ENCODE measurements at places on chromosomes 16 and 17.

GRCh38 chr17:73706858-73707257 is 62.6 kb upstream of the SDK2 start:
- no peak overlapping the region for H3K27ac ChIP-seq
- no peaks in the 10 kb centered on the region for H3K4me1 ChIP-seq
- DNase-seq, result no peak
- no peak overlapping the region for H3K4me3 ChIP-seq
- H3K36me3 ChIP-seq, result no peaks in the 10 kb centered on the region

- no peak overlapping the region for H3K27ac ChIP-seq
- no peak overlapping the region for H3K4me3 ChIP-seq
- DNase-seq, result no peak
- H3K36me3 ChIP-seq, result no peaks in the 10 kb centered on the region
These were observed 366.2 kb upstream of the EEF2KMT start for GRCh38 chr16:5463820-5464219.

GRCh38 chr16:85991425-85991824 is 92.5 kb downstream of the IRF8 start:
- H3K27ac ChIP-seq, result no peak overlapping the region
- no peaks in the 10 kb centered on the region for H3K36me3 ChIP-seq
- no peaks in the 10 kb centered on the region for H3K4me1 ChIP-seq
- DNase-seq, result no peak

DNA sequence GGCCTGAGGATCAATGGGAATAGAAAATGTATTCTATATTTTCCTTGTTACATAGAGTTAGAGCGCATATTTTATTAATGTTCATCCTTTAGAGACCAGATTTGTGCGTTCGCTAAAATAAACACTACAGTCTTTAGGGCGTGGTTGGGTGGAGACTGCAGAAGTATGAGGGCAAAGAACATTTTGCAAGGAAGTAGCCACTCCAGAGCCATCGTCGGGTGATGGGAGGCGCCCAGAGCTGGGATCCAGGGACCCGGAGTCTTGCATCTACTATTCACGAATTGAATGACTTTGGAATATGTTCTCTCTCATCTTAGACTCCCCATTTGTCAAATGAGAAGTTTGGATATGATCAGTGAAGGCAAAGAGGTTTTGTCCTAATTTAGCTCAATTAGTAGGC is 154.2 kb upstream of the IRX6 start:
- H3K4me3 ChIP-seq, result no peak overlapping the region
- no peak for DNase-seq
- no peaks in the 10 kb centered on the region for H3K4me1 ChIP-seq
- H3K36me3 ChIP-seq, result no peaks in the 10 kb centered on the region
- H3K27me3 ChIP-seq, result no peaks in the 10 kb centered on the region
- no peak overlapping the region for H3K27ac ChIP-seq

GRCh38 chr16:84413244-84414004 is 45.1 kb downstream of the ATP2C2 start:
- no peaks in the 10 kb centered on the region for H3K36me3 ChIP-seq
- H3K4me3 ChIP-seq, result no peak overlapping the region
- H3K4me1 ChIP-seq, result no peaks in the 10 kb centered on the region
- no peak for DNase-seq
- H3K27ac ChIP-seq, result no peak overlapping the region

GRCh38 chr17:79843816-79844800 is 4.9 kb upstream of the CBX4 start:
- H3K36me3 ChIP-seq, result no peaks in the 10 kb centered on the region
- peak; percentile 78 for DNase-seq
- no peak overlapping the region for H3K27ac ChIP-seq
- peaks cover 26% of the 10 kb centered on the region for H3K4me1 ChIP-seq
- peak overlapping the region; percentile 64 for H3K4me3 ChIP-seq
- peaks cover 92% of the 10 kb centered on the region for H3K27me3 ChIP-seq

DNA sequence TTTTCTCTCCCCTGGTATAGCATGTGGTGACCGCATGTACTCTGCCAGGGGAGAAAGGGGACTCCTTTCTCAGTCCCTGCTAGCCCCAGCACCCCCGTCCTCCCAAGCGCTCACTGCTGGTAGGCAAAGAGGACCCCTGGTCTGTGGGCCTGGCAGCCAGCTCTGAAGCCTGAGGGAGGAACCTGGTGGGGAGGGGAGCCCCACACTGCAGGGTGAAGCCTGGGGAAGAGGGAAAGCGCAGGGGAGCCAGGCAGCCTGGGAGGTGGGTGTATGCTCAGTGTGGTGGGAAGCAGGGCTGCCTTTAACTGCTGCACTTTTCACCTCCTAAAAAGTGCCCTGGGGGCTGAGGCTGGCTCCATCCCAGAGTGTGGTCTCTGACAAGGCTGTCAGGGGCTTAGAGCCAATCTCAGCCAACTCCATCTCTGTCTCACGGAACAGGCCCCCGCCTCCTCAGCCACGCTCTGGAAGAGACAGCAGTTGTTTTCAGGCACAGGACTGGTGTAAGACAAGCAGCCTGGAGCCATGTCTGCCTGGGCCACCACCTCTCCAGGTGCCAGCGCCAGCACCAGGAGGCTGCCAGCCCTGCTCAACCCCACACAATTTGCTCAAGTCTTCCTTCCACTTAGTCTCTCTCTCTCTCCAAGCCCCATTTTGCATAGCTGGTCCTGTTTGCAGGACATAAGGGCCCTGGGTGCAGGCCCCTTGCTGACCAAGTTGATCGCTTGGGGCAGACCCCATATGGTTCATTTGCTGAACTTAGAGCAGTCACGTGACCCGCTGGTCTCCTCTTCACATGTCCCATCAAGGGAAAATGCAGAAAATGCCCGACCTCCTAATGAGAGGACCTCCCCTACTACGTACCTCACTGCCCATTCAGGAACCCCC is 14.7 kb upstream of the TBX2 start:
- H3K27me3 ChIP-seq, result no peaks in the 10 kb centered on the region
- no peaks in the 10 kb centered on the region for H3K4me1 ChIP-seq
- no peaks in the 10 kb centered on the region for H3K36me3 ChIP-seq
- DNase-seq, result no peak
- H3K27ac ChIP-seq, result no peak overlapping the region
- H3K4me3 ChIP-seq, result no peak overlapping the region

DNA sequence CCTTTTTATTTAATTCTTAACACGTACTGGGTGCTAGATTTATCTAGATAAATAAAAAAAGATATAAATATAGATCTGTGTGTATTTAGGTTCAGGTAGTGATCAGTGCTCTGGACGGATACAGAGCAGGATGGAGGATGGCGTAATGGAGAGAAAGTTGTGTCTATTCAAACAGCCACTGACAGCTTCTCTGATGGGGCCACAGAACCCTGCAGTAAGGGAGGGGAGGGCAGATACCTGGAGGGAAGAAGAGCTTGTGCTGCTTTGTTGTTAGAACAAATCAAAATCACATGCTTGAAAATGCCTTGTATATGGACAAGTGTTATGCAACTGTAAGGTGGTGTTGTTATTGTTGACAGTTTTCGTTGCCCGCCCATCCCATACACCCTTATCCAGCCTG is 170.2 kb downstream of the UTP18 start:
- H3K36me3 ChIP-seq, result no peaks in the 10 kb centered on the region
- no peak for DNase-seq
- no peak overlapping the region for H3K27ac ChIP-seq
- peaks cover 4% of the 10 kb centered on the region for H3K4me1 ChIP-seq
- no peak overlapping the region for H3K4me3 ChIP-seq

- no peak overlapping the region for H3K27ac ChIP-seq
- H3K4me3 ChIP-seq, result no peak overlapping the region
- no peaks in the 10 kb centered on the region for H3K27me3 ChIP-seq
- no peak for DNase-seq
These were observed 20.0 kb downstream of the SLC38A8 start for GRCh38 chr16:84022644-84023043.

All from GM23338 (cell line).